8988T (cell line): ENCODE measurements at places on chromosomes 5 and 9.

DNA sequence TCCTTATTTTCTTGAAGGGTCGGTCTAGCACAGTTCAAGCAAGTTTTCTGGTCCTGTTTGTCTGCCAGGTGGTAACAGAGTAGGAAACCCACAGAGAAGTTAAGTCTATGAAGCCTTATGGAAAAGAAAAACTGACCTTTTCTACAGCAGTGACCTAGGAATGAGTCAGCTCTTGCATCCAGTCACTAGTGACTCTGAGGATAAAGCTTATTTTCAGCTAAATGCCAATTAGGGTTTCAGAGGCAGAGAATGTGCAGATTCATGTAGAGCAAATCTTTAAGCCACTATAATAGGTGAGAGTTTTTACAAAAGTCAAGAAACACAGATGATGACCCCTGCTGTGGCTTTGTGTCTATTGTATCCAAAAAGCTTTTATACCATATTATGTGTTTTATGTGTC is 100.7 kb downstream of the CWC27 start:
- no peak for DNase-seq

GRCh38 chr5:41851116-41851515 is 19.1 kb downstream of the OXCT1 start:
- DNase-seq = no peak

GRCh38 chr9:126980231-126980630 is 65.6 kb downstream of the RALGPS1 start:
- no peak for DNase-seq

DNA sequence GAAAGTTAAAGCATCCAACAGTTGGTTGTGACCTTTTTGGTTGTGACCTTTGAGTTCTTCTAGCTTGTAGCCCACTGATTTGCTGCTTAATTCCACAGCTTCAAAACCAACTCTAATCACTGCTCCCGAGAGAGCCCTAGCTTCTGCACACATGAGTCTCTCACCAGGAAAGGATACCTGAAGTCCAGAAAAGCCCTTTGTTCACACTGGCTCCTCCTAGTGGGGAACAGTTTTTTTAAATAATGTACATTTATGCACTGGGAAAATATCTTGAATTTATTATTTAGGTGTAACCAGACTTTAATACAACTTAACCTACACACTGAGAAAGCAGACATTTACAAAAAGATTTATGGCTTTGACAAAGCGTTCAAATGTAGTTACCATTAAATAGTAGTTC is 120.2 kb upstream of the CCDC152 start:
- no peak for DNase-seq

- DNase-seq = no peak
Observed at GRCh38 chr9:6655036-6655435, 9.5 kb upstream of the GLDC start.

GRCh38 chr9:99592834-99593574 is 228.7 kb upstream of the NR4A3 start:
- no peak for DNase-seq

DNA sequence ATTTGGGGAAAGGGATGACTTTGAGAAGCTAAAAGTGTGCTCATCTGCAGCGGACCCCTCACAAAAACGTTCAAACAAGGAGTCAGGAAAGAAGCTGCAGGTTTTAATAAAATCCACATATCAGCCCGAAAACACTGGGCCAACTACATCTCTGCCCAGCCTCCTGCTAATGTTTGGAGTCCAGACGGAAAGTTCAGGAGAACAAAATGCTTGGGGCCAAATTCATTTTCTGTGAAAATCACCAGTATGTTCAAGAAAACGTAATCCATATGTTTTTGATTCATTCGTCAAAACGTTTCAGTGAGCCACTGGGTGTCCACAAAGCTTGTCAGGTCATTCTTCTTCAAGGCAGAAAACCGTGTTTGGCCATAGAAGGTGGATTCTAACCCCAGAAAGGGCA is 87.5 kb upstream of the GAS1 start:
- no peak for DNase-seq

DNA sequence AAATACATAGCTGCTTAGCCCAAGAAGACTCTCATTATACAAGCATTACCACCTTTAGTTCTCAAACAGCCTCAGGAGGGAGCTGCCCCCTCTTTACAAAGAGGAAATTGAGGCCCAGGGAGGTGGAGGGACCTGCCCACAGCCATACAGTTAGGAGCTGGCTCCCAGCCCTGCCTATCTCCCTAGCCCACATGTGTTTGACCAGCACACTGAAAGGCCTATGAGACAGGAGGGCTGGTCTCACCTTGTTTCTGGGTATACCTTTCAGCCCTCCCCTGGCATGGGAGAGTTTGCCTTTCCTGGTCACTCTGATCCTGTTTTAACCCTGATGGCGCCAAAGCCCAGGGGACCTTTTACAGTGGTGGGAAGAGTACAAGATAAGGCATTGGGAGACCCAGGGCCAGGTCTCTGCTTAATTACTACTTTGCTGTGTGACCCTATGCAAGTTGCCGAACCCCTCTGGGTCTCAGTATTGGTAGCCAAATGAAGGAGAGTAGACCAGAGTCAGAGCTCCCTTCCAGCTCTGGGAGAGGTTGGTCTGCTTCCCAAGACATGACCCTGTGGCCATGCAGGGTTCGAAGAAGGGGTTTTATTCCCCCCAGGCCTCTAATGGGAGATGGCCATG is 60.9 kb upstream of the RPL26L1 start:
- no peak for DNase-seq

GRCh38 chr9:21267485-21268346 is 27.9 kb upstream of the IFNA14 start:
- DNase-seq = no peak

- no peak for DNase-seq
Observed at GRCh38 chr9:24712206-24712605, 166.5 kb upstream of the IZUMO3 start.
